MCF 10A (cell line): ENCODE measurements at places on chromosomes 13 and 19.

- DNase-seq, result no peak
These were observed 170.4 kb downstream of the LIG4 start for GRCh38 chr13:108044954-108045353.

- DNase-seq, result no peak
These were observed 1648.0 kb downstream of the PCDH9 start for GRCh38 chr13:65582160-65582559.

DNA sequence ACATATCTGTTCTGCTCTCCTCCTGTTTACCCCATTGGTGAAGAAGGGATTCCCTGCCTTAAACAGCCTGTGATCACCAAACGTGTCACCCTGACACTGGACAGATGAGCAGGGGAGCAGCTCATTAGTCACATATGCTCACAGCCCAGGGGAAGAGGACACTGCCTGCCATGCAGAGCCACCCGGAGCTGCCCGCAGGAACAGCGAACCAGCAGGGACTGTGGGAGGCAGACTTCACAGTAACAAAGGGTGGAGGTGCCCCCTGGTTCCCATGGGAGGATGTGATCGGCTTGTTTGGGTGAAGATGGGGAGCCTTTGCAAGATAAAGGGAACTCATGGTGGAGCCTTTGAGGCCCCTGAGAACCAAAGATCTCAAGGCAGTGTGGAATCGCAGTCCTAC is 88.6 kb upstream of the FARP1 start:
- no peak for DNase-seq

DNA sequence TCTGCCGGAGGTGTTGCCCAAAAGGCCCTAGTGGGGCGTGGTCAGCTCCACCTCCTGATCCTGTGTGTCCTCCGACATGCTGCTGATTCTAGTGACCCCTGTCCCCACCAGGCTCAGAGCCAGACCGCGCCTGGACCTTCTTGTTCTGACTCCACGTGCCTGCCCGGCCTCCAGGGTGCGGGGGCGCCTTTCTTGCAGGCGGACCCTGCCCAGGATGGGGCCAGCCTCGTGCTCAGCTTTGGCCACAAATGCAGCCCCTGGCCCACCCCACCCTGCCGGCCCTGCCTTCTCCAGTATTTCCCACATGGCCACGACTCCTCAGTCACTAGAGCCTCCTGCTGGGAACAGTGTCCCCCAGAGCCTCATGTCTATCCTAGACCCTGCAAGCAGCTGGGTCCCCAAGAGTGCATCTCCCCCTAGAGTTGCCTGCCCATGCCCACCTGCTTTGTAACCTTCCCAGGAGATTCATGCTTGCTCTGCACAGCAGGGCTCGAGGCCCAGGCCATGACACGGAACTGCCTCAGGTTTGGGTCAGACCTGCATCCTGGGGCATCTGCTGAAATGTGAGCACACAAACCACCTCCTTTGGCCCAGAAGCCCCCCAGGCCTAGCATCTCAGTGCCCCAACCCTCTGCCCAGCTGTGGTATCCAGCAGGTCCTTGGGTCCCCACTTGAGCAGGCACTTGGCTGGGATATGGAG is 27.0 kb downstream of the TMEM161A start:
- DNase-seq, result no peak

DNA sequence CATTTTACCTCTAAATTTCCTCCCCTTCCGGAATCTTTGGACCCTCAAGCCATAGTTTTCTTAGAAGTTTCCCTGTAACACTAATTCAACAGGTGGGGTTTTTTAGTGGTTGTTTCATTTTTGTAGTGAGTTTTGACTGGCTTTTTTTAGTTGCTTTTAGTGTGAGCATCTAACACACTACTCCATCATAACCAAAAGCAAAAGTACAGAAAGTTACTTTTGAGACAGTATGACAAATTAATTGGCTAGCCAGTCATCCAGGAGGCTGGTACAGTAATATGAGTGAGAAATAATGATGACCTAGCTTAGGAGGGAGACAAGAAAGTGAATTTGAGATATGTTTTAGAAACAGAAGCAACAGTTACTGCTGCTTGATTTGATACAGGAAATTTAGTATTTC is 71.5 kb downstream of the DNAJC15 start:
- DNase-seq, result no peak

- no peak for DNase-seq
These were observed 216.2 kb downstream of the IRS2 start for GRCh38 chr13:109569958-109570711.

- DNase-seq, result peak; percentile 74
These were observed 18.8 kb downstream of the FLT1 start for GRCh38 chr13:28475916-28476725.

GRCh38 chr13:36450534-36450933 is 18.2 kb downstream of the CCNA1 start:
- DNase-seq, result no peak

DNA sequence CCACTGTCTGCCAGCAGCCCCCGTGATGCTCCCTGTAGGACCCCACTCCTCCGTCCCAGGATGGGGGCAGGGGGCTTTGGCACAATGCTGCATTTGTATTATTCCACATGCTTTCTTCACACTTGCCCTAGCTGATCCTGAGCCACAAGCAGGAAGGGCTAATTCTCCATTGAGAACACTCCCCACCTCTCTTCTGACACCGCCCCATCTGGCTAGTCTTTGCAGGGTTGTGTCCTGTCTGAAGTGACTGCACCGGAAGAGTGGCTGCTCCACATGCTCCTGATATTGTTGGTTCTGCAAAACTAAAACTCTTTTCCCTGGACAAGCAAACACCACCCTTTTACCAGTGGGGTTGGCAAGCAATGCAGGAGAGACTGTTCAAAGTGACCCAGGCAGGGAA is 18.0 kb downstream of the ZNF574 start:
- DNase-seq, result no peak

DNA sequence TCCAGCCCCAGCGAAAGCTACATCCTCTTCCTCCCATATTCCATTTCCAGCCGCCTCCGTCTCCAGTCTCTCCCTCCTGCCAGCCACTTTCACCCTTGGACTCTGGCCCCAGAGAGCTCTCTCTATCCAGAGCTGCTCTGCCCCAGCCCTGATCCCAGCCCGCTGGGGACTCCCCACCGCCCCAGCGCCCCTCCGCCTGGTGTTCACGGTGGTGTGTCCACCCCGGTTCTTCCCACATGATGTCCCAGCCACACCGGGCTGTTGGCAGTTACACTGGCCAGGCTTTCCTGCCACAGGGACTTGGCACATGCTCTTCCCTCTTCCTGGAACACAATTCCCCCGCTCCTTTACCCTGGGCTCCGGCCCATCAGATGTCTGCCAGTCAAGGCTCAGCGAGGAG is 11.3 kb upstream of the EMC10 start:
- DNase-seq, result no peak

GRCh38 chr13:61500176-61500575 is 84.5 kb upstream of the PCDH20 start:
- DNase-seq, result no peak

GRCh38 chr19:15265850-15266248 is 33.6 kb upstream of the EPHX3 start:
- peak; percentile 97 for DNase-seq

- DNase-seq, result peak; percentile 74
These were observed at the start of gene DPF1 for GRCh38 chr19:38224014-38224862. TSS of gene DPF1 (minus strand) at chr19:38224222. CDS start at chr19:38224142, 80 bp downstream.

GRCh38 chr19:46283771-46284170 is 13.1 kb upstream of the HIF3A start:
- no peak for DNase-seq

GRCh38 chr13:59099182-59099974 is 1064.3 kb downstream of the DIAPH3 start:
- DNase-seq, result no peak

GRCh38 chr19:46635920-46636761 is at the start of gene GNG8:
TSS of gene GNG8 (minus strand) at chr19:46636202. CDS start at chr19:46634682, 1,520 bp downstream.
- no peak for DNase-seq

GRCh38 chr13:98184792-98185191 is 7.7 kb upstream of the RNF113B start:
- no peak for DNase-seq

- no peak for DNase-seq
These were observed 66.0 kb downstream of the ABCC4 start for GRCh38 chr13:95235199-95235756.

- DNase-seq, result no peak
These were observed 20.9 kb downstream of the KLHL26 start for GRCh38 chr19:18657590-18658365.

DNA sequence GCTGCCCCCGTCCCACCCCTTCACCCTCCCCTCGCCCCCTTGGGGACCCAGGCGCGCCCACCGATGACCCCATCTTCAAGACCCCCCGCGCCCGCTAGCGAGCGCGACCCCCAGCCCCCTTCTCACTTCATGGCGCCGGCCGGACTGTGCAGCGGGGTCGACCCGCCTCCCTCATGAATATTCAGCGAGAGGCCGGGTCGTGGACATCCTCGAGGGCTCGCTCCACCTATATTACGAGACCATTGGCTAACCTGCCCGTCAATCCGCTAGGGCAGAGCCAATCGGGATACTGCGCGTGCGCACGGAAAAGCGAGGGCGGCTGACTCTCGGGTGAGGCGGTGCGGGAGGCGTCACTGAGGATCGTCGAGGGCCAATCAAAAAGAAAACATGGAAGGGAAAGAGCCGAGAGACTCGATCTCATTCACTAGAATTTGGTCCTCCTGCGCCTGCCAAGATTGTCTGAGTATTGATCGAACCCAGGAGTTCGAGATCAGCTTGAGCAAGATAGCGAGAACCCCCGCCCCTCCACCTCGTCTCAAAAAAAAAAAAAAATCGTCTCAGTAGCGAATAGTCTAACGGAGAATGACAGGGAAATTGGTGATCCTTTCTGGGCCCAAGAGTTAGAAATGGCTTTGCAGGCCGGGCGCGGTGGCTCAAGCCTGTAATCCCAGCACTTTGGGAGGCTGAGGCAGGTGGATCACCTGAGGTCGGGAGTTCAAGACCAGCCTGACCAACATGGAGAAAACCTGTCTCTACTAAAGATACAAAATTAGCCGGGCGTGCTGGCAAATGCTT is at the start of gene ERCC2:
TSS of gene ERCC2 (minus strand) at position 164 of the 795 bp plus-strand sequence. CDS start at position 131, 33 bp downstream.
- peak; percentile 99 for DNase-seq
